ENCODE measurements at places on chromosomes 4 and X.

- no peak for DNase-seq
These were observed 95.1 kb downstream of the SORCS2 start for GRCh38 chr4:7287274-7287917.

GRCh38 chr4:145623831-145624230 is 4.6 kb downstream of the MMAA start:
- no peak for DNase-seq

- no peak for DNase-seq
These were observed 31.0 kb upstream of the SOD3 start for GRCh38 chr4:24764345-24764744.

DNA sequence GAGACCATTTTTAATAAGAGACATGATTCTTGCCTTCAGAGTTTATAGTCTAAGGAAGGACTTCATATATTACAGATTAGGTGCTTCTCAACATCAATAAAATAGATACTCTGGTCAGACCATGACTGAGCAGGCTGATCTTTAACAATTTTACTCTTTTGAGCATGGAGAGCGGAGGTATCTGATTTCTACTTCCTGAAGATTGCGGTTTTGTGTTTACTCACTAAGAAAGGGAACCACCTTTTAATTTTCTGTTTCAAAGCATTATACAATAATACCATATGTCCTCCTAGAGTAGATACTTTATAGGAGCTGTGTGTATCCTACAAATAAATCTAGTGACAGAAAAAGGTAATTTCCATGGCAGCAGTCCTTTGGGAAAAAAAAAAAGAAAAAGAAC is 12.5 kb downstream of the MORC4 start:
- no peak for DNase-seq

DNA sequence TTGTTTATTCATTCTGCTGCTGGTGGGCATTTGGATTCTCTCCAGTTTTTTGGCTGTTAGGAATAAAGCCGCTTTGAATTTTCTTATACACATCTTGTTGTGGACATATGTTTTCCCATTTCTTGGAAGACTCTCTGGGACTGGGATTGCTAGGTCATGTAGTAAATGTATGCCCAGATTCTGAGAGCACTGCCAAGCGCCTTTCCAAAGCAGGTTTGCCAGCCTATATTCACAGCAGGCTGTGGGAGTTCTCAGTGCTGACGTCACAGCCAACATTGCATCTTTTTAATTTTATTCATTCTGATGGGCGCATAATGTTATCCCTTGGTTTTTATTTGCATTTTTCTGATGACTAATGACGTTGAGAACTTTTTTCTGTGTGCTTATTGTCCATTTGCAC is 24.1 kb downstream of the TMEM271 start:
- no peak for DNase-seq

DNA sequence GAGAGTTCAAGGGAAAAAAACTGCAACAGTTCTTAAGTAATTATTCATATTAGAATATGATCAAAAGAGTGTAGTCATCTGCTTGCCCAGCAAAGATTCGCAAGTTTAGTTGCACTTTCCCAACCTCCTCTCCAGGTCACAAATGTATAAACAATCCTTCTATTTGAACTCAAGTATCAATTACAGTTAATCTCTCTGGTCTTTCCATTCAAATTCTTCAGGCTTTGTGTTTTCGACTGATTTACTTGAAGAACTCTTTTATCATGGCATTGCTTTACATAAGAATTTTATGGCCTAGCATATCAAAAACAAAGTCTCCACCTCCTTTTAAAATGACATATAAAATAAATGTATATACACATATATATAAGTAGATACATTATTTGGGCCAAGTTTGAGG is 1009.6 kb upstream of the DIAPH2 start:
- DNase-seq, result no peak

DNA sequence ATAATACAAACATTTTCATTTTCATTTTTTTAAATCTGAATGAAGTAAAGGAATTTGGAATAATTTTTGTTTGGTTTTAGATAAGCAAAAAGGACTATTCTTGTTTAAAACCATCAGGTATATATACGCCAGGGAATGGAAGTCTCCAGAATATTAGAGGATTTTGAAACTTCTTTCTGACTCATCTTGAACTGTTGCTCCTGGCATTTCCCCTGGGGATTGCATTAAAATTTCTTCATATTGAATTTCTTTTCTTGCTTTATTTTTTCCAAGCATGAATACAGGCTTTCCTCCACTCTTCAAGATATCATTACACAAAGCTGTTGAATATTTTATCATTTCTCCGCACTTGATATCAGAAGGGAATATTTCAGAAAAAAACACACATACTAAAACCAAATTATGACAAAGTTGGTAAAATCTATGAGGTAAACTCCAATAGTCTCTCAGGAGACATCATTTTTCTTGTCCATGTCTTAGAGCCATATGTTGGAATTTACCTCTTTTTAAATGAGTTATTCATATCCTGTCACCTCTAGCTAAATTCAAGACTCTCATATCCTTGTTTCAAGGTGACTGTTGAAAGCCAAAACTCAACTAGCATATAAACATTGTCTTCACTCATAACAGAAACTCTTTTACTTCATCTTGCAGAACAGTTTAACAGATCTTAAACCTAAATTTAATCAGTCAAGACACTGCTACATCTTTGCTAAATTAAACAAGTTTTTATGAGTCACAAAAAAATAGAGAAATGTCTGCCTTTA is 20.7 kb upstream of the CSN1S1 start:
- DNase-seq, result no peak

DNA sequence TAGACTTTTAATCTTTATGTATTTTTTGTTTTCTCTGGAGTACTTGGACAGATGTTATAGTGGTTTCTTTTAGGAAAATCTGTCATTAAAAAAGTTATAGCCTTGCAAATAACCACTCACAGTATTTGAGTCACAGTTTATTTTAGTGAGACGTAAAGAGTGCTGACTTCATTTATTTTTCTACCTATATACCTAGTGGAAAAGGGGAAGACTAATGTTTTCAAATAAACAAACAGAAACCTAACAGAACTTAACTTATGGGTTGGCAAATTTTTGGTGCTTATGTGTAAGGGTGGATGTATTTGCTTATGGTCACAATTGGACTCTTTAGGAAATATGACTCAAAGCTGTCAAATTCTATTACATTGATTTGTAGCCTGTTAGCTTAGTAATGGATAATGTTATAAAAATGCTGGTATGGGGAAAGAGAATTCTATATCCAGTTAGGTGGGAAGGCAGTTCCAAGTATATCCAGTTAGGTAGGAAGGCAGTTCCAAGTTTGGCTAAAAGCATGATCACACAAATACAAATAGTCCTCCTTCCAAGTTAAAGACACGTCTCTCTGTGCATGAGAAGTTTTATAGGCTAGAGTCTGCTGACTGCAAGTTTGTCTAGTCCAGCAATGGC is 61.9 kb downstream of the SLC9A6 start:
- DNase-seq, result no peak

GRCh38 chrX:132614297-132614696 is 125.5 kb upstream of the MBNL3 start:
- DNase-seq, result no peak

DNA sequence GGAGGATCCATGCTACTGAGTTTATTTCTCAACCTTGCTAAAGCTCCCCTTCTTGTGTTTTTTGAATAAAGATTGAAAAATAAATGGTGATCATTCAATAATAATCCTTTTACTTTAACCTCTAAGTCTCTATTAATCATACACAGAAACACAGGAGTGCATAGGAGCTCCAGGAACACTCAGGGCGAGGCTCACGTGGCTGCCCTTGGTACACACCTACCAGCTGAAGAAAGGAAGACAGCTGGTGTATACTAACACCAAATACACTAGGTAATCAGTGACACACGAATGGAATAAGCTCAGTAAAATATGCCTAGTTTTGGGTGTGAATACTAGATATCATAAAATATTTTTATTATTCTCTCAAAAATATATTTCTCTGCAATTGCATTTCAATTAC is 26.2 kb downstream of the CCDC149 start:
- no peak for DNase-seq

DNA sequence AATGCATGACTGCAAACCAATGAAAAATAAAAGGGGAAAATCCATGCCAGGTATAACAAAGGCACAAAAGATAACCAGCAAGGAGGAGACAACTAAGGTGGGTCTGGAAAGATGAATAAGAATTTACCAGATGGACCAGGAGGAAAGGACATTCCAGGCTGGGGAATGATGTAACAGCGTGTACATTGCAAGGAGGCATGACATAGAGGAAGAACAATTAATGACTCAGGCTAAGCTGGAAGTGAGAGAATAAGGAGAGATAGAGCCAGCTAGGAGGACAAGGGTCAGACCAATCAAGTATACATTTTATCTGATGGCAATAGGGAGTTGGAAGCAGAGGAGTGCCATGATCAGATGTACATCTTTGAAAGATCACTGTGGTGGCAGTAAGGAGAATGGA is 57.0 kb downstream of the MTMR8 start:
- no peak for DNase-seq

- no peak for DNase-seq
These were observed 166.7 kb upstream of the SH3RF1 start for GRCh38 chr4:169437299-169438047.

- DNase-seq, result no peak
These were observed 39.6 kb downstream of the RUFY3 start for GRCh38 chr4:70761276-70761816.

- DNase-seq, result no peak
These were observed 29.0 kb upstream of the SEPTIN6 start for GRCh38 chrX:119721926-119722325.

DNA sequence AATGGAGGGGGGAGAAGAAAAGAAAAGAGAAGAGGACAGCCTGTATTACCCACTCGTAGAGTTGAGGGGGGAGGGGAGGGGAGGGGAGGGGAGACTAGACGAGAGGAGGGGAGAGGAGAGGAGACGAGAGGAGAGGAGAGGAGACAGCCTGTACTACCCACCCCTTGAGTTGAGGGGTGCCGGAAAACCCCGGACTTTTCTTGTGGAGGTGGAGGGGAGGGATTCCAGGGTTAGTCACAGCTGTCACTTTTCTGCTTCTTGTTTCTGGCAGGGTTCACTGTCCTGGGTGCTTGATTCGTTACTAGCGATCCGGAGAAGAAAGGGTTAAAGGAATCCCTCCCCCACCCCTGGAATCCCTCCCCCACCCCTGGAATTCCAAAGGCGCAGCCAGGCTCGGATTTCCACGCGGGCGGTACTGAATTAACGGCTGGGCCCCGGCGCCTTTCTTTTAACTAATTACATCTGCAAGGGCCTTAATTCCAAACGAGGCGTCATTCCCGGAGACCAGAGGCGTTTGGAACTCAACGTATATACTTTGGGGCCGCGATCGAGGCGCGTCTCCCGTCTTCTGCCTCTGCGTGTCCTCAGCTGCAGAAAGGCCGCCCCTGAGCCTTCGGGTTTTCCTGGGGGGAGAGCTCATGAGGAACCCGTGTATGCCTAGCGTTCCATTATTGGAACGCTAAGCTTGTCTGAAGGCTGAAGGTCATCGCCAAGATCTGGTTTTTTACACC is 20.1 kb upstream of the CSF2RA start:
- DNase-seq, result no peak

- no peak for DNase-seq
These were observed 217.2 kb upstream of the PCDH18 start for GRCh38 chr4:137749466-137749865.

- no peak for DNase-seq
These were observed 20.7 kb upstream of the TXLNG start for GRCh38 chrX:16765594-16765993.

DNA sequence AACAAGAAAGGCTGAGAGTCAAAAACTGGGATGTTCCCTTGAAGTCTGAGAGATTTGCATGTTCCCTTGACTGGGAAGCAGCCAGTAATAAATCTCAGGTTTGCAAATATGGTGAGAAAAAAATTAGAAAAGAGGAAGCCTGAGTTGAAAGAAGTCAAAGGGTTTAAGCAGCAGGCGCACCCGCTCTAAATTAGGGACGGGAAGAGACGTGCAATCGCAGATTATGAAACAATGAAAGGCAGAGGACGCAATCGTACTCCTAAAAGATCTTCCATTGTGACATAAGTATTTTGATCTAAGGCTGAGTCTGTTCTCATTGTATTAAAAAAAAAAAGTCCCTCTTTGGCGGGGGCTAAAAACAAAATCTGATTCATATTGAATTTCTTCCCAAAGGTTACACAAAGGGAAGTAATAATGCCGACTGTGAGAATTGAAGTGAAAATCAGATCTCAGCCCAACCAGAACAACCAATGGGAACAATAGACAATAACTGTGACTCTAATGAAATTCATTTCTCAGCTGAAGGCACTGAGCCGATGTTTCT is 28.2 kb downstream of the SAT1 start:
- no peak for DNase-seq

All from central memory CD4-positive, alpha-beta T cell (primary cell).